Renal pelvis (tissue), 12 donors: ENCODE measurements at places on chromosomes 1 and 21. TPM values are rescaled to one million over a fixed set of nuclear protein-coding genes. Genes with fewer than 3 reads are reported as not detected.

DNA sequence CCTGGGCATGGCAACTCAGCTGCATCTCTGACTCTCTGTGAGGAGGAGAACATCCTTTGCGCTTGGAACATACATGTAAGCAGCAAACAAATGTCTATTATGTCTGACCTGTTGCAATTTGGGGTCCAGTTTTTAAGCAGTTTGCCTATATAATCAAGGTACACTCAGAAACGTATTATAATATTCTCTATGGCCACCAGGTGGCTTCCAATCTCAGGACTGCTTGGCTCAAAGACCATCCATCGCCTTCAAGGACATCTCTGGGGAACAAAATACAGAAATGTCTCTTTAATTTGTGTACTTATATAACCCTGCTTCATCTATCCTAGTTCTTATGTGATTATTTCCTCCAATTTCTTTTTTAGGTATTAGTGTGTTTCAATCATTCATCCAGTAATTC is 227.2 kb downstream of the OLFM3 start:
- no peak for DNase-seq

DNA sequence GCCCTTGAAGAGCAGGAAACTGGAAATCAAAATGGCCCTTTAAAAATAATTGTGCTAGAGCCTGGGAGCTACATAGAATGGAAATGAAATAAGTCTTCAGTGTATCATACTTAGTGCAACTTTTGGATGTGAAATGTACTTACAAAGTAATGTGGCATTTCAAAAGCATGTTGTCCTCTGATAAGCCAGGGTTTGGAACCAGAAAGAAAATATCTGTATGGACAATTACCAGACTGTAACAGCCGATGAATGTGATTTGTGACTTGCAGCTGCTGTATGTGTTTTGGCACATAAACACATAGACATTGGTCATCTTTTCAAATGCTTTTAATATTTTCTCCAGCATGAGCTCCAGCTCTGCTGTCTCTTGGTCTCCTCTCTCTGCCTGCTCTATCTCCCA is 546.4 kb downstream of the OMA1 start:
- peak; percentile 4 for DNase-seq

DNA sequence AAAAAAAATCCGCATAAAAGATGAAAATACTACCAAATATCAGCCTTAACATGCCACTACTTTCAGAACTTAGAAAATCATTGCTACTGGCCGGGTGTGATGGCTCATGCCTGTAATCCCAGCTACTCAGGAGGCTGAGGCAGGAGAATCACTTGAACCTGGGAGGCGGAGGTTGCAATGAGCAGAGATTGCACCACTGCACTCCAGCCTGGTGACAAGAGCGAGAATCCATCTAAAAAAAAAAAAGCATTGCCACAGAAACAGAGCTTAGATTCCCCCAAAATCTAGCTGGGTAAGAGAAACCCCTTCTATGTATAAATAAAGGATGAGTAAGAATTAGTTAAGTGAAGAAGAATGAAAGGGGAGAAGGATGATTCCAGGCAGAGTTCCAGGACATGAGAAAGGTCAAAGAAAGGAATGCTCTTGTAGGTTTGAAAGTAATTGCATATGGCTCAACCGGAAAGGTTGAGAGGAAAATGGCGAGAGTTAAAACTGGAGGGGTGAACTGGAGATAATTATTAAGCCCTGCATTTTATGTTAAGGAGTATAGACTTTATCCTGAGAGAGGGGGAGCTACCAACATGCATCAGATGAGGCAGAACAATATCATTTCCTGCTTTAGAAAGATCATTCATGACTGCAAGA is 19.7 kb upstream of the NRDC start:
- peak; percentile 9 for DNase-seq

DNA sequence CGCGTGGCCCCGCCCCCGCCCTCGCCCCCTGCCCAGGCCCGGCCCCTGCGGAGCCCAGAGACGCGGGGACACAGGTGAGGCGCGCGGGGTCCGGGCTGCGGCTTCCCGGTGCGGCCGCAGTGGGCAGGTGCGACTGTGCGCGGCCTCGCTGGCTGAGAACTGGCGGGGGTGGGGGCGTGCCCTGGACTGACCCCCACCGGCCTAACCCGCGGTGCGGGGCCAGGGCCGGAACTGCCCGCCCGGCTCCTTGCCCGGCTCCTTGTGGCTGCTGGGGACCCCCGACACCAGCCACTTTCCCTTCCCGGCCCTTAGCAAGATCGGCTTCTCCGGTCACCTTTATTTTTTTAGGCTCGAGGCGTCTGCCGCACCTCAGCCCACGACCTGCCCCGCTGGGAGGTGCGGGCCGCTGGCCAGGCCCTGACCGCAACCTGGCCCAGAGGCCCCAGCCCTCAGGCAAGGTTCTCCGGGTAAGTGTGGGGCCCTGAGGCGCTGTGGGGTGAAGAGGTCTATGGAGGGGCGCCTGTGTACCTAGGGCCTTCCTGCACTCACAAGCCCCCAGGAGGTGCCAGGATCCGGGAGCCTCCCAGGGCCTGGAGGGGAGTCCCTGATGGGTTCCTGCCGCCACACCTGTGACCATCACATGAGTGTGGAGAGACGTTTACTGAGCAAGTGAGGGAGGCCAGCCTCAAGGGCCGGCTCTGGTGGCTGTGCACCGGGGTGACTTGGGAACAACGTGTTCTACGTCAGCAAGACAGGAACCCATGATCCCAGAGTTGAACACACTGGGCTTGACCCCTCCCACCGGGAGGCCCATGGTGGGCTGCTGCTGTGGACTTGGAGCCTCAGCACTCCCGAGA is at the start of gene SMIM1:
Gene SMIM1, plus strand, starts transcription at position 35 of the 857 bp plus-strand sequence. CDS start 2,625 bp downstream, outside the sequence.
- no peak for DNase-seq

DNA sequence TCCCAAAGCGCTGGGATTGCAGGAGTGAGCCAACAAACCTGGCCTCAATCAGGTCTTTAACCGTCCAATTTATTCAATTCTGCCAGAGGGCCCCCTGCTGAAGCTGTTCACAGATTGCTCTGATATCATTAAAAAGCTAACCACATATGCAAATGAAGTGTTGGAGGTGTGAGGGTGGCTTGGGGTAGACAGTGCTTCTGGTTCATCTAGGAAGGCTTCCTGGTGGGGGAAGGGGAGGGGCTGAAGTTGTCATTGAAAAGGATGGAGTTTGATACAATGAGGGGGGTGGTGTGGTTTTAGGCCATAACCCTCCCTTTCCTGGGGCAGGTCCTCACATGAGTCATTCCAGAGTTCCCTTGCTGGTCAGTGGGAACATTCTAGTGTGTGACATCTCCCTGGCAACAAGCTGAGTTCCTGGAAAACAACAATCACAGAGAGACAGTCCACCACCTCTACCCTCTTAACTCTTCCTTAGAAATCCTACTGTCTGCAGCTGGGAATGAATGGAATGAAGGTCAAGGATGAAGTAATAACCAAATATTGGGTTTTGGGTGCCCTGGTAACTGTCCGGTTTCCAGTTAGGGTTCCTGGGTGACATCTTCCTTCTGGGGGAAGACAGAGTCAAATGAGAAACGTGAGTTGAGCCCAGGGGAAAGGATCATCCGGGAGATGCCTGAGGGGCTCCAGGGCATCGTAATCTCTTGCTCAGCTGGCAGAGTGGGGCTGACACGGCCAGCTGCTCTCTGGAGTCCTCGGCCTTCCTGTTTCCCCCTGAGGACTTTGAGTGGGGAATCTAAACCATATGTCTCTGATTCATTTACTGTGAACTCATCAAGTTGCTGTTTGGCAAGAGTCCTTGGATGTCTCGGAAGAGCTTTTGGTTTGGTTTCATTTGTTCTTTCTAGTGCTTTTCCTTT is 32.2 kb downstream of the BATF3 start:
- peak; percentile 62 for DNase-seq

DNA sequence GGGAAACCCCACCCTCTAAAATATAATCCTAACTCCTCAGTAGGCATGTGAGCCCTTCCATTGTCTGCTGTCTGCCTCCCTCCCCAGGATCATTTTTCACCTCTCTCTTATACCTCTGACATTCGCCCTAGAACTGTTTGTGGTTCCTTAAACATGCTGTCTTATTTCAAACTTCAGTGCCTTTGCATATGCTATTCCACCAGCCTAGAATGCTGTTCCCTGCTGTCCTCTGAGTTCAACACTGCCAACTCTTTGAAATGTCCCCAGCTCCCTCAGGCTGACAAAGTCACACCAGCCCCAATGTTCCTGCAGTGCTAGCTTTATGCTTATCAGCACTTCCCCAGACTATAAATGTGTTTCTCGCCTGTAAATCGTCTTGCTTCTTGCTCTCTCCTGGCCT is 119.5 kb downstream of the HIVEP3 start:
- no peak for DNase-seq

GRCh38 chr1:26949926-26950319 is 10.3 kb downstream of the KDF1 start:
- DNase-seq = no peak

- DNase-seq = no peak
Observed at GRCh38 chr1:89391686-89392085, 27.8 kb downstream of the GBP6 start.

DNA sequence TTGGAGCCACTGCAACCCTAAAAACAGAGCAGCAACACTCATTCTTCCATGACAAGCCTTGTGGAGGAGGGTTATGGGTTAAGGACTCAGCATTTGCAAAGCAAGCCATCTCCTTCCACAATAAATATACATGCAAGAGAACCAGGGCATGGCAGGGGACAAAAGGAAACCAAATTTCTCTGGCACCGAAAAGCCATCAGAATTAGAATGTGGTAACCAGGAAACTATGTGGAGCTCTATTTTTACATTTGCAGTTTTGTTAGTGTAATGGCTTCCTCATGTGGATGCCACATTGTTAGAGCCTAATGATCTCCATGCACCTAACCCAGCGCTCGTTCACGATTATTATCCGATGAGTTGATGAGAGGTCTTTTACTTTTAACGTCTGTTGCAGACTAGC is 91.7 kb downstream of the NAV1 start:
- DNase-seq = no peak

GRCh38 chr1:206713070-206713469 is 28.4 kb downstream of the MAPKAPK2 start:
- DNase-seq = no peak

DNA sequence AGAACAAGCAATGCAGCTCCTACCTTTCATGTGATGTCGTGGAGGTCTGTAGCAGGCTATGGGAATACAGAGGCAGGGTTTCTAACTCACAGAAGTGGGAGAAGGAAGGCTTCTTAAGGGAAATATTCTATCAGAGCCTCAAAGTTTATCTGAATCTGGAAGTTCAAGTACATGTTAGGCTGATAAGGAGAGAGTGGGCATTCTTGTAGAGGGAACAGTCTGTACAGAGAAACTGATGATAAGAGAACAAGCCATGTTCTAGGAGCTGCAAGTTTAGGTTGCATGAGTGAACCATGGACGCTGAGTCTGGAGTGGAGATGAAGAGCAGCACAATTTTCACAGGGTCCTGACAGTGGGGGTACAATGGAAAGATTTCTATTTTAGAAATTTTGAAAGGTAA is 344.0 kb downstream of the CHRM3 start:
- DNase-seq = no peak

GRCh38 chr21:44742418-44743153 is 31.2 kb upstream of the TSPEAR start:
- no peak for DNase-seq

- DNase-seq = no peak
Observed at GRCh38 chr1:1356796-1357401, 1.5 kb downstream of the MXRA8 start.

GRCh38 chr1:97365026-97365425 is 555.8 kb downstream of the DPYD start:
- no peak for DNase-seq

GRCh38 chr1:230494514-230494913 is 68.4 kb upstream of the PGBD5 start:
- no peak for DNase-seq

DNA sequence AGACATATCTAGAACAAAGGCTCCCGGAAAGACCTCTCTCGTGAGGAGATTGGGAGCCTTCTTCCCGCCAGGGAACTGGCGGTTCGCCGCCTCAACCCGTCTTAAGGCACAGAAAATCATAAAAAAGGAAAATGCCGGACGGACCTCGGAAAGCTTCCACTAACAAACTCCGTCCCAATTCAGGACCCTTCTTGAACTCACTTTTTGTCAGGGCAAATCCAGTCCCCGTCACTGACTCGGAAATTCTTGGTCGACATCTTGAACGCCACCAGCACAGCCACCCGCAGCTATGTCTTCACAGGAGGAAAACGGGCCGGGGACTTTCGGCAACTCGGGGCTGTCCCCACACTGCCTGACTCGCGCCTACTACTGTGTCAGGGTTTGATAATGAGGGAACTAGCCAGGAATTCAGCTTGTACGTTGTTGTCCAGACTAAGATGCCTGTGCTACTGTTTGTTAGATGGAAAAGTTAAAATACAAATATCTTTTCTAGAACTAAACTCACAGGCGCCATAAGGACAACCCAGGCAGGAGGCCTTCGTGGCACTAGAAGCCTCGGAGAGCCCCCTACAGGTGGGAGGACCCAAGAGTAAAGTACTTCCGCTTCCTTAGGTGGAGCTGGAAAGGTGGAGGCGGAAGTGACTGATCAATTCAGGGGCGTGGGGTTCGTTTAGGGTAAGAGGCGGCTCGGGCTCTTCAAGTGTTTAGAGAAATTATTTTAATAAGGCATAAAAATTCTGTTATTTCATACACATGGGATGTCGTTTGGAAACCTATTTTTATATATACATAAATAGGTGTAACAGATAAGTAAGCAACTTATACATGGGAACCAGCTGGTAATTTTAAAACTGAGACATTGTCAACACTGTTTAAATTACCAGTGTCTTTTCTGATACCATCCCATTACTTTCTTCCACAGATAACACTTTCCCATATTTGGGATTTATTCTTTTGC is at the start of gene ZRANB2:
Gene ZRANB2, minus strand, starts transcription at position 297 of the 958 bp plus-strand sequence. Its CDS starts 40 bp downstream, at position 257.
- peak; percentile 95 for DNase-seq

GRCh38 chr21:26169061-26169610 is 1.4 kb downstream of the APP start:
- DNase-seq = peak; percentile 69

DNA sequence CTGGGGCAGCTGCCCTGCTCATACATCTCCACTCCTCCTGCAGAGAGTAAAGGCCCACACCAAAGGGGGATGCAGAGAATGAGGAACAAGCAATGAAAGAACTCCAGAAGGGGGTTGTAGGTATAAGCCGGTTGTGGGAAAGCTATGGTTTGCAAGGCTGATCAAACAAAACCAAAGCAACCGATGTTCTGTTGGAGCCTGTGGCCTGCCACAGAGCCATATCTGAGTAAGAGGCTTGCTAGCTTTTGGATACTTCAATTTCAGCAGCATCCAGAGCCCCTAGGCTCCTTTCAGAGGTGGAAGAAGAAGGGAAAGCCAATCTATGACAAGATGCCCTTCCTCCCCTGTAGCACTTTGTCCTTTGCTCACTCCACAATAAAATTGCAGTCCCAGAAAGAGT is 163.2 kb downstream of the RRAGC start:
- no peak for DNase-seq

Gene NECTIN4
- polyA plus RNA-seq = 3.9 TPM

Gene HMGCS2
- polyA plus RNA-seq = 85.1 TPM

Gene OR2AK2
- not detected for polyA plus RNA-seq
